ENCODE measurements at places on chromosomes 11 and 22. TPM values are rescaled to one million over a fixed set of nuclear protein-coding genes. Genes with fewer than 3 reads are reported as not detected.
A peak's percentile ranks its signal among the peaks of the same experiment; 100 is the strongest.

DNA sequence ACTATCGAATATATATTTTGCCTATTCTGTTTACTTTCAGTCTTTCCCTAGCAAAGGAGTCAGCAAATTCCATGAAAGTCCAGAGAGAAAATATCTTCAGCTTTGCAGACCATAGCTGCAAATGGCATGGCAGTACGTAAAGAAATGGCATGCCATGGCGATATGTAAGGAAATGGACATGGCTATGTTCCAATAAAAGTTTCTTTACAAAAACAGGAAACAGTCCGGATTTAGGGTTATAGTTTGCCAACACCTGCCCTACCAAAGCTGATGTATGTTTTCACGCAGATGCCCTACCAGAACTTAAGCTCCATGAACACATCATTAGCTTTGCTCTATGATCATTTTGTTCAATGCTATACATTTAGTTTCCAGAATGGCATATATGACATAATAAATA lies 19.5 kb downstream of the KIAA0930 start:
- no peaks in the 10 kb centered on the region for H3K36me3 ChIP-seq
- no peak for DNase-seq
- H3K4me1 ChIP-seq = no peaks in the 10 kb centered on the region
- H3K4me3 ChIP-seq = no peak overlapping the region

DNA sequence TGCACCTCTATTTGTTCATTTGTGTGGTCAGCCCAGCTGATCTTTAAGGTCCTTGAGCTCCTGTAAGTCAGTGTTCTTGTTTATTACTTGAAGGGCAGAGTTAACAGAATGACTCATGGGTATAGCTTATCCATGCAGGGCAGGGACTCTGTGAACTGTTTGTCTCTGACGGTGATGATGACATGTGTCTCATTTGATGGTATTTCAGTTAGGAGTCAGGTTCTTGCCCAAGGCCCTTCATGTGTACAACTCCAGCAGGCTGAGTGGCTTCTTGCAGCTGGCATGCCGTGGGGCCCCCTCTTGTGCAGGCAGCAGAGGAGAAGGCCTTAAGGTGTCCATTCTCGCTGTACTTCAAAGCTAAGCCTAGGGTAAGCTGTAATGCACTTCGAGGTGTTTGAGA lies 165.1 kb downstream of the DBX1 start:
- peaks cover 15% of the 10 kb centered on the region for H3K4me1 ChIP-seq
- no peak overlapping the region for H3K4me3 ChIP-seq
- peak overlapping the region; percentile 66 for H3K27ac ChIP-seq
- no peaks in the 10 kb centered on the region for H3K27me3 ChIP-seq
- peak; percentile 63 for DNase-seq

GRCh38 chr11:29641201-29641600 lies 375.6 kb downstream of the KCNA4 start:
- H3K27me3 ChIP-seq = no peaks in the 10 kb centered on the region
- no peak overlapping the region for H3K27ac ChIP-seq
- H3K36me3 ChIP-seq = no peaks in the 10 kb centered on the region
- no peaks in the 10 kb centered on the region for H3K4me1 ChIP-seq

GRCh38 chr11:82845356-82846353 lies 54.6 kb downstream of the PRCP start:
- no peak overlapping the region for H3K27ac ChIP-seq
- no peaks in the 10 kb centered on the region for H3K4me1 ChIP-seq
- H3K4me3 ChIP-seq = no peak overlapping the region
- no peak for DNase-seq
- peaks cover 15% of the 10 kb centered on the region for H3K36me3 ChIP-seq

DNA sequence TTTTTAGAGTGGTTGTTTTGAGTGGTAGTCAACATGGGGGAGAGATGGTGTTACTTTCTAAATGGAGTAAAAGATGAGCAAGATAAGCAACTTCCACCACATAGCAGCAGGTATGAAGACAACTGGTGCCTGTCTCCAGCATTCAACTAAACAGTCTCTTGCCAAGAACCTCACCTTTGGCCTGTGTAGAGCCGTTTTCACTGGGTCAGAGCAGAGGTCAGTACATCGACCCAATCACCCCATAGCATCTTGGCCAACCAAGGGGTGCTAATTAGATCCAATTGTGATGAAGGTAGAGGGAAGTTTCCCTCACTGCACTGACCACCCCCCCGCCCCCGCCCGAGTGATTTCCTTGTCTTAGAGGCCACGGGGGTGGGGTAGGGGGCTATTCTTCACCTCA lies 188.2 kb downstream of the BLID start:
- no peaks in the 10 kb centered on the region for H3K36me3 ChIP-seq
- no peak for DNase-seq
- peaks cover 3% of the 10 kb centered on the region for H3K4me1 ChIP-seq
- no peak overlapping the region for H3K4me3 ChIP-seq

DNA sequence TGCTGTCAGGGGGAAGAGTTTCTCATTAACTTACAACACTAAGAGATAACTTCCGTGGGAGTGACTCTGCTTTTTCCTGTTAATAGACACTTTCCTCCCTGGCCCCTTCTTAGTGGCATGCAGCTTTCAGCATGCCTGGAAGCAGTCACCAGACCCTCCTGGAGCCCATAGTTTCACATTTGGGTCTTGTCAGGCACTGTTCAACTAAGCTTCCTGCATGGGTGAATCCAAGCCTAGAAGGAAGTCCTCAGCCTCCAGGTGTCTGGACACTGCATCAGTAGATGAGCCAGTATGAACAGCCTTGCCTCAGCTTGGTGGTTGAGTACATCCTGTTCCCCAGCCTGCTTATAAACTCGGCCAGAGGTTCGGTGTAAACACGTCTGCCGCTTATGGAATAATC lies 68.1 kb downstream of the PPP6R3 start:
- no peaks in the 10 kb centered on the region for H3K36me3 ChIP-seq
- H3K27ac ChIP-seq = peak overlapping the region; percentile 86
- peak; percentile 83 for DNase-seq
- peaks cover 95% of the 10 kb centered on the region for H3K4me1 ChIP-seq
- no peaks in the 10 kb centered on the region for H3K27me3 ChIP-seq

DNA sequence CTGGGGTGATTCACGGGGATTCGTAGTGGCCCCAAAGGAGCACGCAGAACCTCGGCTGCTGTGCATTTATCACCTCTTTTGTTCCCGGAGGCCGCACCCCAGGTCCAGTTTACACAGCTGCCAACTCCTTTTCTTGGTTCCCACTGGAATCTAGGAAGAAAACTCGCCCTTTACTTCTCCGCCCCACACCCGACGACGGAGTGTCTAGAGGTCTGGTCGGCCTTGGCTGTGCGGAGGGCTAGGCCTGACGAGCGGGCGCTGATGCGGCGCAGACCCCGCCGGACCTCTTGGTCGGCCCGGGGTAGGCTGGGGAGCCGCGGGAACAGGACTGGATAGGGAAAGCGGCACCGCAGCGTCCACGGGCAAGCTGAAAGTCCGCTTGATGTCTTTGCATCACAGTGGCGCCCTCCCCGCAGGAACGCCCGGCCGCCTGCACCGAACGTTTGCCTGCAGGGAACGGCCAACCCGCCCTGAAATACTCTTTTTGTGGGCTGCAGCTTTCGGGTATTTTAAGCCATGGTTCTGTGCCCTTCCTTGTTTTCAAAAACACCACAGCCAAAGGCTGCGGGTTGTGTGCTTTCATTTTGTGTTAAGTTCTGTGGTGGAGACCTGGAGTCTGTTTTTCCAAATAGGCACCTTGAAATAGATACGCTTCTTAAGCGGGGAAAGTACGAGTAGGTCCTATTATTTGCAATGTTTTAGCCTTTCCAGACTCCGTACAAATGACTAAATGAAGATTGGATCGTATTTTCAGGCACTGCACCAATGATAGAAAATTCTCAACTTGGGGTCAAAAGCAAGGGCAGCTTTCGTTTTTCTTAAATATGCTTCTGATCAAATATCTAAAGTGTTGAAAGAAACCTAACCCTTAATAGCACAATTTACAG lies 829 bp upstream of the ZBED5 start:
- H3K27me3 ChIP-seq = no peaks in the 10 kb centered on the region
- peak; percentile 53 for DNase-seq
- H3K27ac ChIP-seq = peak overlapping the region; percentile 95
- peak overlapping the region; percentile 89 for H3K4me3 ChIP-seq
- H3K4me1 ChIP-seq = peaks cover 37% of the 10 kb centered on the region

- DNase-seq = peak; percentile 68
- H3K27ac ChIP-seq = no peak overlapping the region
- H3K4me3 ChIP-seq = no peak overlapping the region
- H3K4me1 ChIP-seq = no peaks in the 10 kb centered on the region
- no peaks in the 10 kb centered on the region for H3K27me3 ChIP-seq
- no peaks in the 10 kb centered on the region for H3K36me3 ChIP-seq
Measured at GRCh38 chr11:17978553-17979287, 34.1 kb downstream of the SERGEF start.

DNA sequence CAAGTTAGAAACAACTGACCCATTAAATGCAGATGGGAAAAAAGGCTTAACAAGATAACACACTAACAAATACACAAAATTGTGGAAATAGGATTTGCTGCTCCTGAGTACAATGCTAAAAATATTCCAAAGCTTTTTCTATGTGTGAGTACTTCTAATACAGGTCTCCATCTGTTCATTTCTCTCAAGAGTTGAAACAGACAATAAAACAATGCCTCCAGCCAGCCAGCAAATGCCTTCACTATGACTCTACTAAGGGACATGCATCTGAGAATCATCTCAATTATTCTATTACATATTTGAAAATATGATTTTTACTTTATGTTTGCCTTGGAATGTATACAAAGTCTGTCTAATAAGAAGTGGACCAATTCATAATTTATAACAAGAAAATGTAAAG lies 119.0 kb downstream of the CADM1 start:
- H3K36me3 ChIP-seq = no peaks in the 10 kb centered on the region
- H3K4me3 ChIP-seq = no peak overlapping the region
- H3K27ac ChIP-seq = no peak overlapping the region
- no peaks in the 10 kb centered on the region for H3K27me3 ChIP-seq
- DNase-seq = no peak
- H3K4me1 ChIP-seq = no peaks in the 10 kb centered on the region

DNA sequence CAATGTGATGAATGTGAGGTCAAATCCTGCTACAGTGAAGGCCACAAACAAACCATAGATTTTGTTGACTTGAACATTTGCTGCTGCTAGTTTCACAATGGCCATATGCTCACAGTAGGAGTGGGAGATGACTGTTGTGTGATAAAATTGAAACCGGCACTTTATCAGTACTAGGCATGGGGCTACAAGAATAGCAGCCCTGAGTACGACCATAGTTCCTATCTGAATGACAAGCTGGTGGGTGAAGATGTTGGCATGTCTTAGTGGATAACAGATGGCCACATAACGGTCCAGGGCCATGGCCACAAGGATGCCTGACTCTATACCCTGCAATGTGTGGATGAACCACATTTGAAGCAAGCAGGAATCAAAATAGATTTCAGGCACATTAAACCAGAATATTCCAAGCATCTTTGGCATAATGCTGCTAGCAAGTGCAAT lies 2.8 kb downstream of the OR52A1 start:
- no peaks in the 10 kb centered on the region for H3K36me3 ChIP-seq
- H3K27ac ChIP-seq = no peak overlapping the region
- no peak for DNase-seq
- no peaks in the 10 kb centered on the region for H3K27me3 ChIP-seq
- H3K4me3 ChIP-seq = no peak overlapping the region

DNA sequence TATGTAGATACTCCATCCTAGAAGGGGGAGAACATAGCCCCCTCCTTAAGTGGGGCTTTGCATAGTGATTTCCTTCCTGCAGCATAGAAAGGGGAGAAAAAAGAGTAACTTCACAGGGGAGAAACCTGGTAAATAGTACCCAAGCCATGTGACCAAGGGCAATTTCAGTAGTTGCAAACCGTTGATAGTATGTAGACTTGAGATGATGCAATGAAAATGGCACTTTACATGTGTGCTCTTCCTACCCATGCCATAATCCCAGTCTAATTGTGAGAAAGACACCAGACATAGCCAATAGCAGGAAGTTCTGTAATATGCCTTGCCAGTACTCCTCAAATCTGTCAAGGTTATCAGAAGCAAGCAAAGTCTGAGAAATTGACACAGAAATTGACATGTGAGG lies 104.1 kb downstream of the NCAM1 start:
- H3K4me3 ChIP-seq = no peak overlapping the region
- no peaks in the 10 kb centered on the region for H3K4me1 ChIP-seq
- no peak overlapping the region for H3K27ac ChIP-seq
- H3K36me3 ChIP-seq = no peaks in the 10 kb centered on the region
- no peaks in the 10 kb centered on the region for H3K27me3 ChIP-seq

DNA sequence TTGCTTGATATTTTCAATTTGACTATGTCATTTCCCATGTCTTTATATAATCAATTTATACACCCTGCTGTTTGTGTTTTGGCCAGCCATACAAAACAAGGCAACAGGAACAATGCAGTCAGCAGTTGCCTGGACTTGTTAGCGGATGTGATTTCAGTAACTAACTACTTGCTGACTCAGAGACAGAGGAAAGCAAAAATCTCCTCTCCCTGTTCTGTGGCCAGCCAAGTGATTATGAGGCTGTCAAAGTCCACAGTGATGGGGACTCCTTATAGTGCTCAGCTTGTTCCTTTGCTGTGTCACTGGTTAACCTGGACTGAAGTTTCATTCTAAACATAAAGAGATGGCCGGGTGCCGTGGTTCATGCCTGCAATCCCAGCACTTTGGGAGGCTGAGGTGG lies 32.6 kb upstream of the APLP2 start:
- no peaks in the 10 kb centered on the region for H3K27me3 ChIP-seq
- H3K4me3 ChIP-seq = no peak overlapping the region

- DNase-seq = peak; percentile 59
- peak overlapping the region; percentile 20 for H3K4me3 ChIP-seq
- no peaks in the 10 kb centered on the region for H3K27me3 ChIP-seq
- H3K36me3 ChIP-seq = no peaks in the 10 kb centered on the region
- no peak overlapping the region for H3K27ac ChIP-seq
Measured at GRCh38 chr11:2945031-2945756, 16.0 kb upstream of the PHLDA2 start.

- H3K36me3 ChIP-seq = no peaks in the 10 kb centered on the region
- H3K27ac ChIP-seq = no peak overlapping the region
- H3K27me3 ChIP-seq = no peaks in the 10 kb centered on the region
- no peak for DNase-seq
Measured at GRCh38 chr11:97963528-97964331, 1057.0 kb upstream of the CNTN5 start.

DNA sequence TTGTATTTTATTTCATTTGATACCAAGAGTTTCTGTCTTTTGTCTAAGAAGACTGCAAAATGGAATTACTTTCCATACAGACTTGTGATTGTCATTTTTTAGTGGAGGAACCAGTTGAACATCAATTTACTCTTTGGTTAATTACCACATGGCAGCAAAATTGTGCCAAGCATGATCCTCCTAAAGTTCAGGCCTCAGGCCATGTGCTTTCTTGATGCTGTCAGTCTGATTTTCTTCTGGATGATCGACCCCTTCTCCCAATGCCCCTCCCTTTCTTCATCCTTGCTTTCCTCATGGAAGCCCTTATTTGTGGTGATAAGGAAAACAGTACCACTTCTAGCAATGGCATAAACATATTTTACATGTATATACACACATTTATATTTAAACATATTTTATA lies 76.2 kb downstream of the SVIP start:
- DNase-seq = no peak
- H3K27ac ChIP-seq = no peak overlapping the region
- H3K36me3 ChIP-seq = no peaks in the 10 kb centered on the region
- H3K27me3 ChIP-seq = no peaks in the 10 kb centered on the region
- no peak overlapping the region for H3K4me3 ChIP-seq

The FGF4 gene
- not detected for total RNA-seq

The BCO2 gene
- 5.8 TPM for total RNA-seq

The ARCN1 gene
- 71.5 TPM for total RNA-seq

The TEAD1 gene
- total RNA-seq = 172 TPM

The TOP3B gene
- total RNA-seq = 15.7 TPM

The CSF2RB gene
- 1.2 TPM for total RNA-seq

Data from gastrocnemius medialis (tissue), 4 donors.